CD4-positive, alpha-beta T cell treated with Interleukin-10 for 1 hour (primary cell): ENCODE measurements at places on chromosomes 12 and 14.

DNA sequence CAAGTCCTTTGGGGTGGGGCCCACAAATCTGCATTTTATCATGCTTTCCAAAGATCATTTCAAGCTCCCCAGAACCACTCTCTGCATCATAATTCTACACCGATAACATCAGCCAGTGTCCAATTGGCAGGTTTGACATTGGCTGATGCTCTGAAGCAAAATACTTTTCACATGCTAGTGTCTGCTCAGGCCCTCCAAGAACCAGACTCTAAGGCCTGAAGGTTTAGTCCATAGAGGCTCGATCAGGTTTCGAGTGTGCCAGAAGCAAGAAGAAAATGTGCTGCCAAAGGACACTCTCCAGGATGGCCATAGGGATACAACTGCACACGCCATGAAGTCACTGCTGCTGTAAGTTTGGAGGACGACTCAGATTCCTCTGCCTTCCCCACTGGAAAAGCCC is 280.3 kb downstream of the KSR2 start:
- no peak for DNase-seq

DNA sequence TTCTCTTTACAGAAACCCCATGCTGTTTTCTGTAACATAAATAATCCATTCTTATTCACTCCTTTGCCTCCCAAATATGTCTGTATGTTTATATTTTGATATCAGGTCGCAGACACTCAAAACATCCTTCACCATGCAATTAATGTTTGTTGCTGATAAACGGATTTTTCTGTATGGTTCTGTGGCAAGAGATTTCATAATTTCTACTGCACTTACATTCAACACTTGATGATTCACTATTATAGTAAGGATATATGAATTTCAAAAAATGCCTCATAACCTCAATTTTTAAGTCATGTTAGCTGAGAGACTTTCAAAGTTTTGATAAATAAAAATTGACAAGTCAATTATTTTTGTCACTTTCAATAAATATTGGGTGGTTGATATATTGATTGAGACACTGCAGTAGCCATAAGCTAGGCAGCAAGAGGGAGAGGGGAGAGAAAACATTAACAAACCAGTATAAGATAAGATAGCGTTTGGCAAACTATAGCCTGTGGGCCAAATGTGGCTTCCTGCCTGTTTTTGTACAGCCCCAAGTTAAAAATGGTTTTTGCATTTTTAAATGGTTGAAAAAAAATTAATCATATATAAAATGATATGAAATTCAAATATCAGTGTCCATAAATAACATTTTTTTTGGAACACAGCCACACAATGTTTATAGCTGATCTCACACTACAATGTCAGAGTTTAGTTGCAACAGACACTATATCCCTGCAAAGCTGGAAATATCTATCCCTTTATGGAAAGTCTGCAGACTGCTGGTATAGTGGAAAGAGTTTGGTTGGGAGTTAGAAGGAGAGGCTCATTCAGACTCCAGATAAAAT is 18.3 kb downstream of the ALDH6A1 start:
- DNase-seq, result no peak

DNA sequence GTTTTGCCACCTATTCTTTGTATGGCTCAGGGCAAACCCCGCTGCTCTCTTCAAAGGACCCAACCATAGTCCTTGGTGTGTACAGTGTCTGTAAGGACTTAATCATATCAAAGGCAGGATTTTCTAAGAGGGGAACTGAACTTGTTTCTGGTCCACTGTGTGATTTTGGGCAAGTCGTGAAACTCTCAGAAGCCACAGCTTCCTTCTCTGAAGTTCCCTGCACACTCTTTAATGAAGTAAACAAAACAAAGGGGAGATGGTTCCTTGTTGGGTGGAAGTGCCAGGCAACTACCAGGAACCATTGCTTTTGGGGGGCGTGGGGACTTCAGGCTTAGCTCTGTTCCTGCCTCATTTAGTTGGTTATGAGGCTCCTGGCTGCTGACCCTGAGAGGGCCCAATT is 152.4 kb downstream of the VRK1 start:
- no peak for DNase-seq

DNA sequence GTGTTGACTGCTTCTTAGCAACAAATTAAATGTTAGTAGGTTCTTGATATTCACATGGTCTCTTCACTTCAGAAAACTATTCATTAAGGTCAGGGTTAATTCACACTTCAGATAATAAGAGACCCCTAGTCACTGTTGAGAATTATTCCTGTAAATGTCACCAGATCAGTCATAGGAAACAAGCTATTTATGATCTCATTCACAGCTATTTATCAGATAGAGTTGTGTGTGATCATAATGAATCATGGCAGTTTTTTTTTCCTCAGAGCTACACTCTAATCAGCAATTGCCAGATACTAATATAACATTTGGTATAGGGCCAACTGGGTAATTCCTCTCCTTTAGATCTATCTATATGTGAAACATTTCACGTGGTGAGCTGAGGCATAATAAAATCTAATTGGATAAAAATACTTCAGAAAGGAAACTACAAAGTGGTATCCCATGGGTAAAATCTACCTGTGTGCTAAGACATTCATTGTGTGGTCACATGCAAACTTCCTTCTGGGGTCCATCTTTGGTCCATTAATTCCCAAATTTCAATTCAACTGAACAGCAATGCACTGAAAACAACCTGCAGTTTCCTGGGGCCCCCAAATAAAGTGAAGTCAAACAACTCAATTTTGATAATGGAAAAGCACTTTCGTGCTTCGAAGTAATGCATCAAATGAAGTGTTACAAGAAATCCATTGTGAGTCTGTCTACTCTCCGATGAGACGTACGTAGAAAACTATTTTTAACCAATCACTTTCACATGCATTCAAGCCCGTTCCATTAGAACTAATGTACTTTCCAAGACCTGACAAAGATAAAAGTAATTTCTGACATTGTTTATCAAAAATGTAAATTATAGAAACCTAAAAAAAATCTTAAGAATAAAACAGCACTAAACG is 197.0 kb downstream of the ACSS3 start:
- DNase-seq, result no peak

GRCh38 chr12:49519574-49519936 is 19.3 kb upstream of the KCNH3 start:
- DNase-seq, result no peak

DNA sequence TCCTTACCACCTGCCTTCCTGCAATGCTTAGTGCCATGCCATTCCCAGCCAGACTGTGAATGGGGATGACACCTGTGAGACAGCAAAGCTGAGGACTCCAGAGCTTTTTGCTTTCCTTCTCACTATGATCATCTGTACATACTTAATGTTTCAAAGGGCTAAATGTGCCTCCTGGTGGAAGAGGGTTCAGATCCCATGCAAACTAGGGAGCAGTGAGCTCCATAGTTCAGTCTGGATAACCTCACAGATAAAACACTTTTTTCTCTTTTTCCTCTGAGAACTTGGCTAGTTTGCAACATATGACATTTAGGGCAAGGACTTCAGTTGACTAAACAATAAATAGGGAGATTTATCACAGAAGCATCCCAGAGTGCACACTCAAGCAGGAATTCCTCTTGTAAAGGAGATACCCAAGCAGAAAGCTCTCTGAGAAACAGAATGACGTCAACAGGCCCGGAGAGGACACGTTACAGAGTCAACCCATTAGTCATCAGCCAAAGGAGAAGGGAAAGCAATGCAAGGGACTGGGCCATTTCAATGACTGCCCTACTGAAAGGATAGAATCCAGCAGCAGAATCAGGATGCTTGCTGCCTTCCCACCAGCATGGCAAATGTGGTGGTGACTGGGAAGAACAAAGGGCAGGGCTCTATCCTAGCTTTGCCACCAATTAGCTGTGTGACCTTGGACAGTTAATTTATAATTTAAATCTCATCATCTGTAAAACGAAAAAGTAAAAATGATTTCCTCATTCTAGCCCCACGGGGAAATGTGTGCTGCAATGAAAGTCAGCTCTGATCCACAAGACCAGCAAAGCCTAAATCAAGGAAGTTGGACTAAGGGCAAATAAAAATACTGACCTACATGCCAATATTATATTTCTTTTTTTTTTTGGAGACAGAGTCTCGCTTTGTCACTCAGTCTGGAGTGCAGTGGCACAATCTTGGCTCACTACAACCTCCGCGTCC is 80.8 kb upstream of the ACTN1 start:
- no peak for DNase-seq

DNA sequence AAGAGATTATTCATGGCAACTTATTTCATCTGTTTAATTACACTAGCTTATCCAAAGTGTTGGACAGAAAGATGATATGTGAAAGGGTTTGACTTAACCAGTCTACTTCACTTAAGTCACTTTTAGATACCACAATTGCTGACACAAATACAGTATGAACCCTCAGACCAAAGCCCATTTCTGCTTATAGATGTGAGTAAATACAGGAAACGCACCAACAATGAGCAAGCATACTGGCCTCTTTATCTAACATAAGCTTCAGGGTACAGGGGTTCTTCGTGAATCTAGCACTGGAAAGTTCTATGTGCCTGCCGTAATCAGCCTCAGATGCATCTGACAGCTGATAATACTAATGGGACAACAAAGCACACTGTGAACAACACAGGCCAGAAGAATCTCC is 209.6 kb downstream of the MED13L start:
- no peak for DNase-seq

GRCh38 chr12:76765598-76765997 is 1.7 kb downstream of the ZDHHC17 start:
- no peak for DNase-seq

DNA sequence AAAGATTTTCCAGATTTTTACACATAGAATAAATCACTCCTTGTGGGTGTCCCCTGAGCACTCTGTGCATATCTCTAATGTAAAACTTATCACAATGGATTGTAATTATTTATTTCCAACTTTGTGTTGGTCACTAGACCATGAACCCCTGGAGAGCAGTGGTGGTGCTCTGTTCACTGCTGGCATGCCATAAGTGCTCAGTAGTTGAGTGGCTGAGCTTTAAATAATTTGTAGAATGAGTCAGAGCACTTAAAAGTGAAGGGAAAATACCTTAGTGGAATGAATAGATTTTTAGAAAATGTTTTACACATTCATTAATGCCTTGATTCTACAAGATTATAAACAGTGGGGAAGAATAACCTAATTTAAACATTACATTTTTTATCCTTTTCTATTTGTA is 6.3 kb downstream of the MGAT4C start:
- no peak for DNase-seq

DNA sequence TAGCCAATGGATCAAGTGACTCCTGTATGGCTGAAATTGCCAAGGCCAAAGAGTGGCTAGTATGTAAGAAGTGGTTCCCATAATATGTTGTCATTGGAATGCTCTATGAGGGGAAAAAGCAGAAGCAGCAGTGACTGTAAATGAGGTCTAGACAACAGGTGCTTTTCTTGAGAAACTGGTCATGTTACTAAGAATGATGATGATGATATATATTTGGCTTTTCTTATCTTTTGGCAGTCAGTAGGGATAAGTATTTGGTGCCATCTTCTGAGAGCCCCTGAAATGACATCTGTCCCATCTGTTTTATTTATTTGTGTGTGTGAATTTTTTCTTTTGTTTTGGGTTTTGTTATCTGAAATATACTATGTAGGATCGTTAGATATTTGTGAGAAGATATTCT is 141.7 kb downstream of the SYT1 start:
- no peak for DNase-seq

DNA sequence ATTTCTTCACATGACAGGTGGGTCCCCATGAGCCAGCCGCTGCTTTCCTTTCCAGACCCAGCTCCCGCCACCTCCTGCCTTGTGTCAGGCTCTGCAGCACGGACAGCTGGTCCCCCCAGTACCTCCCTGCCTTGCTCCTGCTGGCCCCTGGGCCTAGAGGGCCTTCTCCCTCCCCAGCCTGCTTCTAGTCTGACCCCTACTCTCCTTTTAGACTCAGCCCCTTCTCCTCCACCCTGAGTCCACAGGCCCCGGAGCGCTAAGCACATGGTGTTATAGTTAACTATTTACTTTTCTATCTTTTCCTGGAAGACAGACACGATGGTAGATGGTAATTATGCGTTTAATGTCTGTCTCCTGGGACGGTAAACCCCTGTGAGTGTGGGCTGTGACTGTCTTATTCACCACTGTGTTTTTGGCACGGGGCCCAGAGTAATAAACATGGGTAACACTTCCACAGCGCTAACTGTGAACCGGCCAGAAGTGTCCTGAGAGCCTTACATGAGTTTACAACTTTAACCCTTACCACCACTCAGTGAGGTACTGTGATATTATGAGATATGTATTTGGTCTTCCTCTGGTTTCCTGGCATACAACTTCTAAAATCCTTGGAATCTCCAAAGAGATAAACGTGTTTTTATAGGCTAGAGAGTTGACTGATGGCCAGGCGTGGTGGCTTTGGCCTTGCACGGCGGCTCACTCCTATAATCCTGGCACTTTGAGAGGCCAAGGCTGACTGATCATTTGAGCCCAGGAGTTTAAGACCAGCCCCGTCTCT is 41.2 kb downstream of the DGLUCY start:
- DNase-seq, result peak; percentile 42

- DNase-seq, result no peak
These were observed 54.3 kb downstream of the SVOP start for GRCh38 chr12:108966378-108967151.

DNA sequence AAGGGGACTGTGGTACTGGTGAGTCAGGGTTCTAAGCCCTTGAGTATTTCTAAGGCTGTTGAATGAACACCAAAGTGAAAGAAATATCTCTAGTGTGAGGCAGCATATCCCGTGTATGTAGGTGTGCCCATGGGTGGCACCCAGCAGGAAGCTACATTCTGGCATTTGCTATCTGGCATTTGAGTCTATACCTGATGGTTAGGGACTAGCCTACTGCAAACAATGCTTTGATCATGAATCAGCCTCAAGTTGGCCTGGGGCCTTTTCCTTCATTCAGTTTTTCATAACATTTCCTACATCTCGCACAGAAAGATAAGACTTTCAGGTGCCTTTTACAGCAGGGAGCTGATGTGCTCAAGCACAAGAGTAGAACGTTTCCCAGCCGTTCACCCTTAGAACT is 85.7 kb upstream of the E2F7 start:
- DNase-seq, result no peak

DNA sequence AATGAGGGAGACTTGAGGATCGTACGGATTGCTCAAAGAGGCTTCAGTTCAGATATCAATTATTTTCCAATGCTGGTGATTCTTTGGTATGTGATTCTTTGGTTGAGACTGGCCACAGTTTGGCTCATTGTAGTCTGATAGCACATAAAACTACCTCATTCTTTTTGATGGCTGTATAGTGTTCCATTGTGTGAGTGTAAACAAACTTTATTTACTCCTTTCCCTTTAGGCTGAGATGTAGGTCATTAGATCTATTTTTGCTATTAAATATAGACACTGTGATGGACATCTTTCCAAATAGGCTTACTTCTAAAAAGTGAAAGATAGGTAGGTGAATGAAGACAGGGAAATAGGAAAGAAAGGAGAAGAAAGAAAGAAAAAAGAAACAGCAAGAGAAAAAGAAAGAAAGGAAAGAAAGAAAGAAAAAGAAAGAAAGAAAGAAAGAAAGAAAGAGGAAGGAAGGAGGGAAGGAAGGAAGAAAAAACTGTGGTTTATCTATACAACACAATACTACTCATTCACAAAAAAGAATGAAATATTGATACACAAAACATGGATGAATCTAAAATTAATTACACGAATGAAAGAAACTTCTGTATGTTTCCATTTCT is 19.8 kb upstream of the MED13L start:
- DNase-seq, result no peak
